Neural progenitor cell (in vitro differentiated cells): ENCODE measurements at places on chromosomes 7 and 10.

GRCh38 chr10:48842231-48842630, 97.4 kb downstream of the LRRC18 start:
- no peak for DNase-seq

DNA sequence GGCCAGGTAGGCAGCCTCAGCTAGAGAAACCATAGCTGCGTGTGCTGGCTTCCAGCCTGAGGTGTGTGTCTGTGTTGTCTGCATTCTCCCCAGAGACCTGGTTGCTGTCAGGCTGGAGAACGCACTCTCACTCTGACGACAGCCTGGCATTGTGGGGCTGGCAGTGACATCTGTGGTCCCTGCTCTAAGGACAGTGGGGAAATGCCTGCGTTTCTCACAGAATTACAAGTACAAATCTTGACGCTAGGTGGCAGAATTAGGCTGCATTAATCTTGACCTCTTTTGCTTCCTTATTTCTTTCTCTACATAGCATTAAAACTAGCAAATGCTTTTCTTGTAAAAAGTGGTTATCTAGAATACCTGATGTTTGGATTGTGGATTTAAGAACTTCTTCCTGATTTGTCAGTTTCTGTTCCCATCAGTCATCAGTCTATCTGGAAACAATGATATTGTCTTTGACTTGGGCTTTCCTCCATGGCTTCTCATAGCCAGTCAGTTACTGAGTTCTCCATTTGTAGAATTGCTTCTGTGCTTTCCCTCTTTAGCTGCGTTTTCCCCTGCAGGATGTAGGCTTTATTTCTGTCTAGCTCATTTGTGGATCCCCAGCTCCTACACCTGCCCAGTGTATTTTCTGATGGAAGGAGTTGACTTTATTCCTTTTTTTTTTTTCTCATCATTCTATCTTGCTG, 86.0 kb downstream of the FANK1 start:
- DNase-seq: peak; percentile 79

- no peak for DNase-seq
Observed at GRCh38 chr10:114653926-114654325, 4.1 kb downstream of the ABLIM1 start.

- no peak for DNase-seq
Observed at GRCh38 chr7:103148131-103148993, 537 bp downstream of the NAPEPLD start.

DNA sequence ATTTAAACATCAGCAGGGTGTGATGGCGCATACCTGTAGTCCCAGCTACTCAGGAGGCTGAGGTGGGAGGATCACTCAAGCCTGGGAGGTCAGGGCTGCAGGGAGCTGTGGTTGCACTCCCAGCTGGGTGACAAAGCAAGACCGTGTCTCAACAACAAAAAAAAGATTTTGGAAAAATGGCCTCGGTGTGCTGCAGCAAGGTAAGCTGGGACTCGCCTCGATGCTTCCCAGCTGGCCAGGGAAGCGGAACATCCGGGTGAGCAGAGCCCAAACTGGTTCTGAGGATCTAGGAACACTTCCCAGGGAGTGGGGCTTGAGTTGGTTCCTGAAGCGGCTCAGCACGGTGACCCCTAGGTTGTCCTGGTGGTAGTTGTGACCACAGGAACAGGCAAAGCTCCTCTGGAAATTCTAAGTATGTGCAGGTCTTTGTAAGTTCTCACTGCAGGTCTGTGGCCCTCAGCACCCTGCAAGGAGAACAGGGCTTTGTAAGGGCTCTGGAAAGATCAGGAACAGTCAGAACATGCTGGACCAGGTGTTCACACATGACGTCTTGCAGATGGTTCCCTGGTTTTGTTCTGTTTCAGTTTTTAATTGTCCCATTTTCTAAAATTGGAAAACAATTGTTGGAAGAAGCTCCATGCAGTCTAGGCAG, 38.6 kb upstream of the ZMIZ2 start:
- DNase-seq: no peak

- no peak for DNase-seq
Observed at GRCh38 chr10:61108915-61109314, 164.9 kb upstream of the RHOBTB1 start.

GRCh38 chr7:151755131-151755801, 121.6 kb downstream of the PRKAG2 start:
- no peak for DNase-seq

GRCh38 chr10:67809107-67809506, 28.9 kb downstream of the DNAJC12 start:
- DNase-seq: no peak

GRCh38 chr10:94155722-94156271, 162.1 kb downstream of the PLCE1 start:
- DNase-seq: no peak

DNA sequence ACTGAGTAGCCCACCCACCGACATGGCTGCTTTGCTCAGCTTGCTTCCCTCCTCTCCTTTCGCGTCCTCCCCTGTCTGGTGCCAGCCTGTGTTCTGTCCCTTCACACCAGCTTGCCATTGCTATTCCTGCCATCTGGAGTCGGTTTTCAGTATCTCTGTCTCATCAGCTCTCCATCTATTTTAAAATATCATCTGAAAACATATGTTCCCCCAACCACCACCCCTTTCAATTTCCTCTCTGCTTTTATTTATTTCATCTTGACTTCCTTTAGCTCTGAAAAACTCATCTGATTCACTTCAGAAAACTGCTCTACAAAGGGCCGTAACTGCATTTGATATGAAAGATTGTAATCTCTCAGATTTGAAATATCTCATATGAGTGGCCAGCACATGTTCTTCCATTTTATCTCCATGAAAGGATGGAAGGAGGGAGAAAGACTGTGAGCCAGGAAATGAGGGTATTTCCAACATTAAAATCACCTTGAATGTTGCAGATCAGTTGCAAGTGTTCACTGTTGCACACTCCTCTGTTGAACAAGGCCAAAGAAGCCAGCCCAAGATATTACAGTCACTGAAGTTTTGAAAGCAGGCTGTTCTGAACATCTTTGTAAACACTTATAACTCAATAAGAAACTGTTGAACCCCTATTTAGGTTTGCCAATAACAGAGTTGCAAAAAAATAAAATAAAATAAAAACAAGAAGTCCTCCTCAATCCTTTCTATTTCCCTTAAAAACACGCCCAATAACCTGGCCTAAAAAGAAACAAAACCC, 202.4 kb upstream of the NEBL start:
- DNase-seq: no peak

DNA sequence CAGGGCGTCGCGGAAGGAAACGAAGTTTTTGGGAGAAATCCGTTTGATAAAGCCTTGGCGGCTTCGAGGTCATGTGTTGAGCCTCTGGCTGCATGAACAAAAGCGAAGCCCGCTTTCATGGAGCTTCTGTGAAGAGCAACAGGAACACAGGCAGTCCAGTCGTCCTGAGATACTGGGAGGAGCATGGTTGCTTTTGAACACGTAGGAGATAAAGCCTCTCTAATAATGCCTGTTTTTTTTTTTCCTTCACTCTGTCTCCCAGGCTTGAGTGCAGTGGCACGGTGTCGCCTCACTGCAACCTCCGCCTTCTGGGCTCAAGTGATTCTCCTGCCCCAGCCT, 473 bp upstream of the ZNF32 start:
- no peak for DNase-seq

DNA sequence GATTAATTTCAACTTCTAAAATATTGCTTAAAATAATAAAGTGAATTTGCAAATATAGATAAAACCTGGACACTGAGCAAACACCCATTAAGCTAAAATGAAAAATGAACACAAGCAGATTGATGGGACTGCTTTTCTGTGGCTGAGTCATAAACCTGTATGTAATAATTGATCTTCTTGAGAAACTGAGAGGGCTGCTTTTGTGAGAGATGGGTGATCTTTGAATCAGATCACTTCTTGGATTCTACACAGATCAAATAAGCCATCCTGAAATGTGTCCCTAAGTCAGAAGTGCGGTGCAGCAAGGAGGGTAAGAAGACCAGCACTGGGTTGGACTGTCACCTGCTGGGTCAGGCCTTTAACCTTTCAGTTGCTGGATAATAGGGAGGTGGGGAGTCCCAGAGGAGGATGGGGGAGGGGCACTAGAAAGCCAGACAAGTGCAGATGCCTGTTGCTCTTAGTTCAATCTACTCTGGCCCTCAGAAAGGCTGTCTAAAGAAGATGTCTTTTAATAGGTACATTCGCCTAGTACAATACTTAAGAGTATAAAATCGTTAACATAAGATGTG, 178.2 kb upstream of the NAMPT start:
- DNase-seq: peak; percentile 57

DNA sequence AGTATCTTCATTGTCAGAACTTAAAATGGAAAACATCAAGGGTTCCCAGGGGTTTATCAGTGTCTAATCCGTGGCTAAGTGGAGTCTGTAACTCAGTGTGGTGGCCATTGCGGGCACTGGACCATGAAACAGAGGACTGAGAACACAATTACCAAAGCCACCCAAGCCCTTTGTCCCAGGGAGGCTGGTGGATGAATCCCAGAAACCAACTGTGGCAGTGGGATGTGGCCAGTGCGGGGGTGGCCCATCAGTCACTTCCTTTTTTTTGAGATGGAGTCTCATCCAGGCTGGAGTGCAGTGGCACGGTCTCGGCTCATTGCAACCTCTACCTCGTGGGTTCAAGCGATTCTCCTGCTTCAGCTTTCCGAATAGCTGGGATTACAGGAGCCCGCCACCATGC, 61.8 kb downstream of the TACC2 start:
- no peak for DNase-seq

DNA sequence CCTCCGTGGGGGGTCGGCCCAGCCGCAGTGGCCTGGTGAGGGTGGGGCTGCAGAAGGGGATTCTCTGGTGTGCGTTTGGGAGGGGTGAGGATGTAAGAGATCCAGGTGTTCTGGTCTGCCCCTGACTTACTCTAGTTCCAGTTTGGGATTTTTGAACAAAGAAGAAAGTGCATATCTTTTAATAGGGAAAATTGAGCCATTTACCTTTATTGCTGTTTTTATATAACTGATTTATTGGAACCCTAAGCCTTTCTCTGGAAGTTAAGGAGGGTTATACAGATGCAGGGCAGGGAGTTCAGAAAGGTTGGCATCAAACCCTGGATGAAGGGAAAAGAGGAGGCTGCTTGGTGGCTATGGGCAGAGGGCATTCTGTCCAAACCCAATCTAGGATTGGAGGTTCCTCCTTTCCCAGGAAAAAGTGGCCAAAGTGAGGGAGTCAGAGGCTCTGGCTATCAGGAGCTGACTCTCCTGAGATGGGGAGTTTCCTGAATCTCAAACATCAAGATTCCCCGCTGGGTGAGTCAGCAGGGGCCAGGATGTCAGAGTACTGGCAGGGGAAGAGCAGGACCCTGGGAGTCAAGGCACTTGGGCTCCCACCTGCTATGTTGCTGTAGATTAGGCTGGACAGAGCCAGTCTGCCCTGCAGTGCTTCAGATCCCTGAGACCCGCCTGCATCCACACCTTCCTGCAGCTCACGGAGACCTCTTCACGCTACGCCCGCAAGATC, 67.5 kb downstream of the CLIP2 start:
- no peak for DNase-seq

- no peak for DNase-seq
Observed at GRCh38 chr7:113371416-113372043, 253.2 kb upstream of the SMIM30 start.

DNA sequence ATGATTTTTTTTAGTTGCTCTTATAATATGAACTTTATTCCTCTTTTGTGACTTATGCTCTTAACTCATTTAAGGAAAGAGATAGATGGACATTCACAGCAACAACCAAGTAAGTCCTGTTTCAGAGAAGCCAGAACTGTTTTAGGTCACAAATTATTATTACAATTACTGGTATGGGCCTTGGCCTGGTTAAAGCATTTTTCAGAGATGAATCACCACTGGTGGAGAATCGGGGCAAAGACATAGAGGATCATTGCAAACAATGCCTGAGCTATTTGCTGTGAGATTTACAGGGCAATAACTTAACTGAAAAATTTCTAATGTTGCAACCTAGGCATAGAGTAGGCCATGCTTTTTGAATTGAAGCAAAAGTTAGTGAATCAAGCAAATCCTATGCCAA, 138.0 kb upstream of the YAE1 start:
- DNase-seq: no peak

GRCh38 chr10:124906551-124907001, 35.3 kb upstream of the ZRANB1 start:
- no peak for DNase-seq

DNA sequence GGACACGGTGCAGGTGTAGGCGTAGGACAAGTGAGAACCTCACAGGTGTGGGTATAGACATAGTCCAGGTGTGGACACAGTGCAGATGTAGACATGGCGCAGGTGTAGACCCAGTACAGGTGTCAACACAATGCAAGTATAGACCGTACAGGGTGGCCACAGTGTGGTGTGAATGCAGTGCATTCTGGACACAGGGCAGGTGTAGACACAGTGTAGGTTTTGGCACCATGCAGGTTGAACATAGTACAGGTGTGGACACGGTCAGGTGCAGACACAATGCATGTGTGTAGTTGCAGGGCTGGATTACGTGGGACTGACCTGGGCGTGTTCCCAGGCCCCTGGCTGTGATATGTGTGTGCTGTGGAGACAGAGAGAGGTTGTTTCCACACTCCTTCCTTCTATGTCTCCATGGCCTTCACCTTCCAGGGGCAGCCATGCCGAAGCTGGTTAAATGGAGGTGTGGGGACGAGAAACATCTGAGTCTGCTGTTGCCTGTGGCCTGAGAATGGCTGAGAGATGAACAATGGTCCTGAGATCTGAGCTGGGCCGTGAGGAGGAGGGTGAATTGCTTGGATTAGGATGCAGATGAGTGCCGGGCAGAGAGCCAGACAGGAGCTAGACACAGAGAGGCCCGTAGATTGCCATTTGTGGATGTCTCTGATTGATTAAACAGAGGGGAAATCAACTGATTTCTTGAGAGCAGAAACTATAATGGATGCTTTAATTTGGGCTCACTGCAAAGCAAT, 343.9 kb upstream of the SHH start:
- DNase-seq: peak; percentile 40

DNA sequence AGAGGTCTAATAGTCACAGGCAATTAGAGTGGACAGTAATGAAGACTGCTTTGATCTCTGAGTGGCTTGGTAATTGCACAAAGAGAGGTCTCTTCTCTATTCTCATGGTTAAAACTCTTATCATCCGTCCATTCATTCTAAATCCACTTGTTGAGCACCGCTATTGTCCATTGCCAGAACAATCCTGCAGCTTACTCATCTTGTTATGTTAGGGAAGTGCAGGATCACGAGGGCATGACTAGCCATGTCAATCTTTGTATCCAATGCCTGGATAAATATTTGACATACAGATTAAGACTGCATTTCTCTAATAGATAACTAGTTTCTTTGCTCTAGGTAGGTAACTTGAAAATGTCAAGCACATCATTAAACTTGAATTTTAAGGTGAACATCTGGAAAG, 14.9 kb downstream of the SFTPD start:
- DNase-seq: no peak

- DNase-seq: no peak
Observed at GRCh38 chr7:10577866-10578374, 395.8 kb upstream of the PHF14 start.
